Stimulated activated CD4-positive, alpha-beta T cell treated with anti-CD3 and anti-CD28 coated beads, Interleukin-1b, Interleukin-23, amount 100 ng/mL, for 24 hours (primary cell): ENCODE measurements at places on chromosomes 1 and 21.

- no peak for DNase-seq
Measured at GRCh38 chr1:232170909-232171308, 459.0 kb downstream of the SIPA1L2 start.

- no peak for DNase-seq
Measured at GRCh38 chr1:25774921-25775771, 24.8 kb upstream of the SELENON start.

GRCh38 chr1:198925567-198925966, 286.7 kb downstream of the PTPRC start:
- no peak for DNase-seq

- no peak for DNase-seq
Measured at GRCh38 chr1:171635661-171636060, 13.6 kb downstream of the MYOCOS start.

DNA sequence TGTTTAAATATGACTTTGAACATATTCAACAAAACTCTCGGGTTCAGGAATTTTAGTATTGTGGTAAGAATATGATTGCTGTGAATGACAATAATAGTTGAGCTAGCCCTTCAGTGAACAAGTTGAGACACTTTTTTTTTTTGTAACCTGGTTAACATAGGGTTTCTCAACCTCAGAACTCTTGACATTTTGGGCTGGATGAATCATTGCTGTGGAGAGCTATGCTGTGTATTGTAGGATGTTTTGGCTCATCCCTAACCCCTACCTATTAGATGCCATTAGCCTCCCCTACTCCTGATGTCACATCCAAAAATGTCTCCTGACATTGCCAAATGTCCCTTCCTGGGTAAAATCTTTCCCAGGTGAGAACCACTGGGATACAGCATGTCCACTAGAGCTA, 113.7 kb downstream of the RUNX1 start:
- DNase-seq: no peak

DNA sequence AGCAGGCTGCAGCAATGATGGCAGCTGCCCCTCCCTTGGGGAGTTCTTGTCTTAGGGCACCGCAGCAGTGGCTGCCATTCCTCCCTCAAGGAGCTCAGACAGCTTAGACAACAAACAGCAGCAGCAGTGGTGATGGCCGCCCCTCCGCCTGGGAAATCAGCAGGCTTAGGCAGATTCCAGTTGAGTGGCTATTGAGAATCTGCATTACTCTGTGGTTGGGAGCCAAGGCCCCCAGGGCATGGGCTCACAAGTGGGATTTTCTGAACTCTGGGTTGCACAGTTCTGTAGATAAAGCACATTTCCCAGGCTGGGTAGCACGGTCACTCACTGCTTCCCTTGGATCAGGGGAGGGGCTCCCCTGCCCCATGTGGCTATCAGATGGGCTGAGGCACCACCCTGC, 1280.7 kb upstream of the TMPRSS15 start:
- DNase-seq: no peak

DNA sequence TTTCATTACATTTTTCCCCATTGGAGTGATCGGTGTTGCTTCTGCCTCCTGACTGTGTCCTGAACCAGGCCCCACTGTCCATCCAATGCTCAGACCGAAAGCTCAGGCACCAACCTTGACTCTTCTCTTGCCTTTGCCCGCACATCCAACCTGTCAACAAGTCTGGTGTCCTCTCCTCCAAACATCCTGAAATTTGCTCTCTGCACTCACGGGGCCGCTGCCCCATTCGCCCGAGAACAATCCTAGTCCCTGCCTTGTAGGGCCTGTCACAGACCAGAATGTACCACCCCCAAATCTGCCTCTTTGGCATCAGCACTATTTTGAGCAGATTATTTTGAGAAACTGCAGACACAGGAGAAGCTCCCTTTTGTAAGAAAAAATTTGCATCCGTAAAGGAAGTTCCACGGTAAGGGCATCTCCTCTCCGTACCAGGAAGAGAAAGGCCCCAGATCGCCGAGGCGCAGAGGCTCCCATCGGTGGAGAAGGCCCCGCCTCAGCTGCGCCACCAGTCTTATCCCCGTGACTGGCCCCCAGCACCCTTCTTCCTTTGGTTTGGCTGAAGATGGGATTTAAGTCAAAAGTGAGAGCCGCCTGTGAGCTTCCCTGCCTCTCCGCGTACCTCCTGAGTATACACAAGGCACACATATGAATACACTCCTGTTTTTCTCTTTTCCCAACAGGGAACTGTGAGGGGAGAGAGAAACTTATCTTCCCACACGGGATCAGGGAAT, 7.1 kb downstream of the MORN1 start:
- DNase-seq: no peak

DNA sequence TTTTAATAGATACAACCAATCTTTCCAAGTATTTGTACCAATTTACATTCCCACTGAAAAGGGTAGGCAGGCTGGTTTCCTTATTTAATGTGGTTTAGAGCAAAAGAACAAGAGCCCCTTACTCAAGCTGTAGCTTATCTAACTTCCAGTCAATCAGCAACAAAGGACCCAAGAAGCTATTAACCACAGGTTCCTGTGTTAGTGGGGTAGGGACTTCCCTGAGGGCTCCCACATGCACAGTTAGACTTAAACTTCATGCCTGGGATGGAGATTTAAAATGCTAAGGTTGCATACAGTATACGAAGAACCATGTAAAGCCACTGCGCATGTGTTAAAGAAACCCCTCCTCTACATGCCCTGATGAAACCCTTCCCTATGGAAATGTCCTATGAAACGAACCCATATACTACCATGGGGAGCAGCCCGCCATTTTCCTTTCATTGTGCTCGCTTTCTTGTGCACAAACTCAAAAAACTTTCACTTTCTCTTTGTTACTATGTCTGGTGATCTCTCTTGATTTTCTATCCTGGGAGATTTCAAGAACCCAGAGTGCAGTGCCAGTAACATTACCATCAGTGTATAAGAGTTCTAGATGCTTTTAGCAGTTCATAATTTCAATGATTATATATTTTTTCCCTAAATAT, 23.3 kb upstream of the ST6GALNAC5 start:
- DNase-seq: no peak

- no peak for DNase-seq
Measured at GRCh38 chr21:42760951-42761751, 107.7 kb downstream of the PDE9A start.

DNA sequence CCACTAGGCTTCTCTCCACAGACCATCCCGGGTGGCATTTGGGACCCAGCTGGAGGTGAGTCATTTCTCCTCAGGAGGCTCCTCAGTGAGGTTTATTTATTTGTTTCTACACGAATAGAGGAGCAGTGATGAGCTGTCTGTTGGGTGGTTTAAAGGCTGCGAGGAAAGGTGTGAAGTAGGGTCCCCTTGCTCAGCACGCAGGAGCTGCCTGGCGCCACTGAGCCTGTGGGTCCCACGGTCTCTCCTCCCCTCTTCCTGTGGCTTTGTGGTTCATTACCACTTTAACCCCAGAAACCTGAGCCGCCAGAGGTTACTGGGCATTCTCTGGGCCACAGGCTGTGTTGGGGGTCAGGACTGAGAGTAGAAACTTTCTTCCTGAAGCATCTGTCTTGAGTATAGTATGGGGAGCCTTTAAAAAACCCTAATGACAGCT, 39.9 kb downstream of the IL6R start:
- no peak for DNase-seq

- DNase-seq: no peak
Measured at GRCh38 chr1:232357416-232357815, 272.5 kb downstream of the SIPA1L2 start.

DNA sequence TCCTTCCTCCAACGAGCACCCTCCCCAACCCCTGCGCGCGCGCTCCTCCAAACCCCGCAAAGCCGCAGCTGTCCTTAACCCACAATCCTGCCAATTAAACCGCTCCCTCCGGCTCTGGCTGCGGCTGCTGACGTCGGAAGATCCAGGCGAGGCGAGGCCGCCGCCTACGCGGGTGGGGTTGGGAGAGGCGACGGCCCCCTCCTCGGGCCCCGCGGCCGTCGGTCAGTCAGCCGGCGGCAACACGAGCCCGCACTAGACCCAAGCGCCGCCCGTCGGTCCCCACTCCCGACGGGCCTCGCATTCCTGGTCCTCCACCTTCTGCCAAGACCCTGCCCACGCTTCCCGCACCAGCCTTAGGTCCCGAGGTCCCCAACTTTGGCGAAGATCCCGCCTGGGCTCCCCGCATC, 75.4 kb downstream of the VWA5B1 start:
- no peak for DNase-seq

DNA sequence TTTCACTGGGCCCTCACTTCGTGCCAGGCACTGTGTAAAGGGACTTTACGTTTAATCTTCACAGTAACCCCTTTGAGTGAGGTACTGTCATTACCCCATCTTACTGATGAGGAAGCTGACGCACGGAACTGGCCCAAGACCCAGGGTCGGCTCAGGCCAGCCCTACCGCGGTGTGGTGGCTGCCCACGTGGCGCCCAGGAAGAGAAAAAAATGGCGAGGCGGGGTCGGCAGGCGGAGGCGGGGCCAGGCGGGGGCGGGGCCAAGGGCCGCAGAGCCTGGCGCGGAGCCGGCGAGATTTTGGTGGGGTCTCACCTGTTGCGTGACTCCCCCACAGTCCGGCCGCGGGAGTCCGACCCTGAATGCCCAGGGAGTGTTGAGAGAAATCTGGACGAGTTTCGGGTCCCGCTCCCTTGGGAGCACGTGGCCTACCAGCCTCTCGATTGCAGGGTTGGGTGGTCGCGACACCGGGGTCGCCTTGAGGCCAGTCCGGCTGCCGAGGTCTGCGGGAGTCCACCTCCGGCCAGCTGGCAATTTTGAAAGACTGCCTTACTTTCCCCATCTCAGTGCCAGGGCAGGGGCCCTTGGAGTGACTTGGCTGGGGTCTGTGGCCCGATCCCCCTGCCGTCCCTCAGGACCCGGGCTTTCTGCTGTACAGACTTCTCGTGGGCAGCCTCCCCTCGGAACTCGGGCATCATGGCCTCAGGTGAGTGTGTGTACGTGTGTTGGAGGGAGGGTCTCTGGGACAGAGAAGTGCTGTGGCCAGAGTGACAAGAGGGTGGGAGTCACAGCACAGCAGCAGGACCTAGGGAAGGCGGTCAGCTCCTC, at the start of the genes AMPD2 and GNAT2:
Gene AMPD2 (plus strand): TSS at position 262 of the 825 bp plus-strand sequence. CDS start 1,339 bp downstream, outside the sequence.
Gene GNAT2 (minus strand): TSS at position 41 of the 825 bp plus-strand sequence. CDS start 6,746 bp downstream, outside the sequence.
- peak; percentile 63 for DNase-seq

- DNase-seq: no peak
Measured at GRCh38 chr1:6507037-6507428, 15.6 kb upstream of the PLEKHG5 start.

GRCh38 chr1:71706029-71706671, 576.2 kb downstream of the NEGR1 start:
- no peak for DNase-seq

- no peak for DNase-seq
Measured at GRCh38 chr1:6625584-6626149, 999 bp downstream of the THAP3 start.

DNA sequence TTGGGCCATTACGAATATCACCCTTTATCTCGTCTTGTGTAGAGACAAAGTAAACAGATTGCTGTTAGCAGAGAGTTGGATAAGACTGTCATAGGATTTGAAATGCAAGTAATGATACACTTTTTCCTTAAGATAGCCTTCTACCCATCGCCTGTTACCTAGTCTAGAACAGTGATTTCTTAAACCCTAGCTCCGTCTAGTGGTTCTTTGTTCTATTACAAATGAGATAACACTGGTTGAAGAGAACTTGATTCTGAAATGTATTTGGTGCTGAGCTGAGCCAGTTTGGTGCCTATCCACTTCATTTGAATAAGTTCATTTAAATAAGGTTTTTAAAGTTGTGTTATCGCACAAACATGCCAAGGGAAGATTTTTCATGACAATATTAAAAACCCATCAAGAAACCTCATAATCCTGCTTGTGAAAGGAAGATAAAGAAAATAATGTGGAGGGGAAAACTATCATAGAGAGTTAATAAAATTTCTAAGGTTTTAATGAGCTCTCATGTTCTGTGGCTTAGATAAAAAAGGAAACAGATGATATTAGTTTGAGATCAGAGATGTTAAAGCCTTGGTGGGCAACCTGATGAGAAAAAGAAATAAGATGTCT, 1.5 kb upstream of the KCNH1 start:
- no peak for DNase-seq

GRCh38 chr21:25635310-25635709, 3.7 kb upstream of the JAM2 start:
- DNase-seq: no peak

GRCh38 chr1:29335573-29335972, 99.3 kb downstream of the PTPRU start:
- no peak for DNase-seq

DNA sequence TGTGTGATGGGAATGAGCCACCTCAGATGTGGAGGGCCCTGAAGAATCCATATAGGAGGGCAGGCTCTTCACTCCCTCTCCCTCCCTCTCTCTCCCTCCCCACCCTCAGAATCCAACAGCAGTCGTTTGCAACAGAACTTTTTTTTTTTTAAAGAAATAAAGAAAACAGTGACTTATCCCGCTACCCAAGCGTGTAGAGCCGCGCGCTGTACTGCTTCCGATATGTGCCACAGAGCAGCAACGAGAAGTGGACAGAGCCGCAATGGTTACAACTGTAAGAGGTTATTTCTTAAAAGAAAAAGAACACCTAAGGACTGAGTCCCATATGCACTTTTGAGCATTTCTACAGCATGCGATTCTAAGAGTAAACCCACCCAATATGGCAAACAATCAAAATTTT, 7.4 kb upstream of the NADK start:
- DNase-seq: no peak

DNA sequence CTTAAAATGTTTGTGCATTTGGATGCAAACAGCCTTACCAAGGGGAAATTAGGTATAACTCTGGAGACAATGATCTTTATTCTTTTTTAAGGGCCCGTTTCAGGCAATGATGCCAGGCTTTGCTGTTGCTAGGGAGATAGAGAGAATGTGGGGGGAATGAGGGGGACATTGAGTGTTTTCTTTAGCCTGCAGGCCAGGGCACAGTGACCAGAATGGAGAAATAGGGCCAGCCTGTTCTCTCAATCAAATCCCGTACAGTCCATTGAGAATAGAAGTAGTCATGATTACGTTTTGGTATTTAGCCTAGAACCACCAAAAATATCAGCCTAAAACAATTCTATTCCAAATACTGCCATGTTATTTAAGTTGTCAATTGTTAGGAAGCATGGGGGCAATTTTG, 49.0 kb downstream of the RGS7 start:
- no peak for DNase-seq

- no peak for DNase-seq
Measured at GRCh38 chr1:35439626-35440025, 117.6 kb downstream of the KIAA0319L start.
